ENCODE measurements at places on chromosomes 2 and 18.

DNA sequence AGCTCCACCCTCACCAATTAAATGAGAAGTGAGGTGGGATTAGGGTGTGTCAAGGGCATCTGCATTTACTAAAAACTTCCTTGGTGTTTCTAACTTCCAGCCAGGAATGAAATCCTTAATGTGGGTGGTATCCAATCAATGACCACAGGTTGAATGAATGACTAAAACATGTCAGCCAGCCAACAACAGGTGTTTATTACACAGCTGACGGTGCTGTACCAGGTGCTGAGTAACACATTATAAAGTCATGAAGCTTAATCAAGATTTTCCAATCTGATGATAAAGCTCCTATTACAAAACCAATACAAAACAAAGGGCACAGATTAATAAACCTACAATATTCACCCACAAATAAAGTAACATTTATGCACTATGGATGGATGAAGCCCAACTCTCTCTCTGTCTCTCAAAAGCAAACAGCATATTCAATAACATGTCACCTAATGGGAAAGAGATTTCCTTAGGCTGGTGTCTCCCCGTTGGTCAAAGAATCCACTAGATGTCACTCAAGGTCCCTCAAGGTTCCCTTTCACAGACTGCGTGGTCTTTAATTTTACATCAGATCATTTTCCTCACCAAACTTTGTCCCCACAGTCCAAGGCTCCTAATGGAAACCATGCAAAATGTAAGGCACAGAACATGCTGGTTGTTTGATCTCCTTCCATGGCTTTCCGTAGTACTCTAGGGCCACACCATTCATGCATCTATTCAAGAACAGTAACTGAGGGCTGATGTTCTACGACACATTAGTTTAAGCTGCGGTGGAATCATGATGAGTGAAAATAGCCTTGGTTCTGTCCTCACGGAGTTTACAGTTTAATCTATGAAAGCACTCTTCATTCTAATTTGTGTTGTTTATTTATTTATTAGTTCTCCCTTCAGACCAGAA, 6.4 kb upstream of the PTPN4 start:
- no peak for DNase-seq

DNA sequence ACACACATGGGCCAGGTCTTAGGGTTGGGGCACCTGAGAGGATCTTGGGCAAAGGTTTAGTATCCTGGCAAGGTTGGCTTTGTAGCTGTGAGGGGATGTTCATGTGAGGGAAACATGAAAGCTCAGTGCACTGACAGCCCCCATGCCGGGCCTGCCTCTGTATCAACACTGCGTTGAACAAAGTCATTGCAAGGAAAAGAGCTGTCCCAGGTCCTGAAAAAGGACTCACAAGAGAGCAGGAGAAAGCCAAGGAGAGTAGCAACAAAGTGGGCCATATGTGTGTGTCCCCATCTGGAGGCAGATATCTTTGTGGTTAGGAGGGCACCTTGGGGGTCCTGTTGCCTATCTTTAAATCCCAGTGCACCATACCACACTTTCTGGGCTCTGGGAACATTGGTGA, 237.8 kb upstream of the THSD7B start:
- peak; percentile 50 for DNase-seq

DNA sequence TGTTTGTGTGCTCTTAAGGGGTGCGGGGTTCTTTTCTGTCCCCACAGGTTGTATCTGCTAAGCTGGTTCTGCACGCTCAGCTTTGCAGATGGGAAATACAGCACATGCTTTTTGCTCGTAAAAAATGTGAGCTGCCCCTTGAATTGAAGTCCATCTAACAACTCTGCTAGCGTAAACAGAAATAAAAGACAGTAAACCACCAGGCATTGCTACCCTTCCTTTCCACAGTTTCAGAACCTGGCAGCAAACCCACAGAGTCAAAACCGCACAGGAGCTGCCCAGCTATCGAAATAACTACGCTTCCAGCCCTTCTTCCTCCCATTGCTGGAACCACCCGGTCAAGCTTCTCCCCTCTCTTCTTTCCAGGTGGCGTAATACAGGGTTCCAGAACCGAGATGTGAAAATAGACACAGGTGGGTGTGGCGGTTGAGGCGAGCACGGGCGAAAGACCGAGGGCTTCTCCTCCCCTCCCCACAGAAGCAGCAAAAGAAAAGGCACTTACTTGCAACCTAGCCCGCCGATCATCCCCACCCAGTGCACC, 479 bp downstream of the SCN9A start:
- no peak for DNase-seq

GRCh38 chr2:96108151-96108540, 8.2 kb downstream of the ADRA2B start:
- no peak for DNase-seq

- DNase-seq = no peak
Measured at GRCh38 chr18:75262511-75262910, 51.9 kb downstream of the TSHZ1 start.

GRCh38 chr2:214730800-214731407, 78.6 kb downstream of the BARD1 start:
- DNase-seq = no peak

- DNase-seq = no peak
Measured at GRCh38 chr2:103361712-103362111, 599.9 kb downstream of the TMEM182 start.

DNA sequence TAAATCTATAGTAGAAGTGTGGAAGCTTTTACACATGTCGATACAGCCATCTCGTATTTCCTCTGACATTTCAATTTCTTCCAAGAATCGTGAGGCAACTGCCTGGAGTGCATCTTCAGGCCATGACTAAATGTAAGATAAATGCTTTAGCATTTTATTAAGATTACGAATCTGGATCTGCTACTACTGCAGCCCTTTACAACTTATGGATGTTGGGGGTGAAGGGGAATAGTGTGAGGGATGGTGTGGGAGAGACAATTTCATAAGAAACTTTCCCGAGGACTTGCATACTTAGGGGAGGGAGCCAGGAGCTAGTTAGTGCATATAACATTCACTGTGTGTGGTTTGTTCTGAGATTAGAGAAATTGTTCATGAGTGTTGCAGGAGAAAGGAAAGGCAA, 204.8 kb downstream of the SLC39A10 start:
- DNase-seq = no peak

DNA sequence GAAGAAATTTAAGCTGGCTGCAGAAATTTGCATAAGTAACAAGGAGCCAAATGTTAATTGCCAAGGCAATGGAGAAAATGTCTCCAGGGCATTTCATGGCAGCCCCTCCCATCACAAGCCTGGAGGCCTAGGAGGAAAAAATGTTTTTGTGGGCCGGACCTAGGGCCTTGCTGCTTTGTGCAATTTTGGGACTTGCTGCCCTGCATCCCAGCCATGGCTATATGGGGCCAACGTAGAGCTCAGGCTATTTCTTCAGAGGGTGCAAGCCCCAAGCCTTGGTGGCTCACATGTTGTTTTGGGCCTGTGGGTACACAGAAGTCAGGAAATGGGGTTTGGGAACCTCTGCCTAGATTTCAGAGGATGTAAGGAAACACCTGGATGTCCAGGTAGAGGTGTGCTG, 57.7 kb downstream of the MOB4 start:
- no peak for DNase-seq

DNA sequence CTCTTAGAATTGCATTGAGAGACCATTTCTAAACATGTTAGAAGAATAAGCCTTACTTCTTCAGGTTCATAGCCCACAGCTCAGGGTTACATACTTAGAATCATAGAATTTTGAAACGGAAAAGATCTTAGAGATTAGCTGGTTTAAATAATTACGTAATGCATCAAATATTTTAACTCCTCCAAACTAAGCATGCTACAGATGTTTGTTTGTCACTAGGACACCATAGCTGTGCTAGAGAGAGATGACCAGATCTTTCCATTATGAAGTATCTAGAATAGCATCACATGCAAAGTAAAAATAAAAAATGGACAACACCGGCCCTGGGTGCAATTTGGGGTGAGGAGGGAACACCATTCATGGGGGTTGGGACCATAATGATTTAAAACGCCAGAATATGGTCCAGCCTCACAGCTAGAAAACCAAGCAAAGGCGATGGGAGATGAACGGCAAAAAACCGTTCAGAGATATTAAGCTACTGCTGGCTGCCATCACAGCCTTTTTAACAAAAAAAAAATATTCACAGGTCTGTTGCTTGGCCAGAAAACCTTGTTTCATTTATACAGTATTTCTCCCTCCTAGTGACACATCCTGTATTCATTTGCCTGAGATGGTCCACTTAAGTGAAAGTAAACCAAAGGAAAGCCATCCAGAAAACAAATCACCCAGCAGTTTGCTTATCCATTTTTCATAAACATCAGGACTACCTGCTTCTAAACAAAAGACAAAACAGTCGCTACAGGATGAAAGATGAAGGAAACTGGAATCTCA, 94.2 kb downstream of the EPHA4 start:
- DNase-seq = no peak

DNA sequence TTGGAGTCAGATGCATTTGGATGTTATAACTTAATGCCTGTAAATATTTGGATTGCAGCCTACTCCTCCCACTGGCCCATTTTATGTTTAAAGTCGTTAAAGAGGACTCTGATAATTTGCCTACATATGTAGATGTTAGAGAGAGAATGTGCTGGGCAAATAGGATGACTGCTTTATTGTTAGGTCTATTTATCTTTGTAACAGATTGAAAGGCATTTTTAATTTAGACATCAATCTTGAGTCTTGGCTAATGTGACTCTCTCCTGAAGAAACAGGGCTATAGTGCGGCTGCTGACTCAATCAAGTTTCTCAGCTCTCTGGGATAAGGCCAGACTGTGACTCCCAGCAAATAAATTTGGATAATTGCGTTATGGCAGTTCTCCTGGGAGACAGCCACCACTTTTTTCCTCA, 1101.4 kb downstream of the CBLN2 start:
- DNase-seq = no peak

DNA sequence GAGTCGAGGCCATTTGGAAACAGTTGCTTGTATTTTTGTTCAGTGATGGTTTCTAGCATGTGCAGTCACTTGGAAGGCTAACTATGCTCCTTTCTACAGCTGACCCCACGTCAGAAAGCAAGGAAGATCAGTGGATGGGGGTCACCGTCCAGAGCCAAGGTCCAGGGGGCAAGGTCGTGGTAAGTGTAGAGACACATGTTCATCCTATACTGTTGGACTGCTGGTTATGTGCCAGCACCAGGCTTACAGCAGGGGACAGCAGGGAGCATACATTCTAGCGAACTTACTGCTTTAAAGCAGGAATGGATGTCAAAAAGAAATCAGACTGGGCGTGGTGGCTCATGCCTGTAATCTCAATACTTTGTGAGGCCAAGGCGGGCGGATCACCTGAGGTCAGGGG, 40.0 kb downstream of the ITGA6 start:
- DNase-seq = no peak

- no peak for DNase-seq
Measured at GRCh38 chr2:66317268-66317890, 117.5 kb upstream of the MEIS1 start.

DNA sequence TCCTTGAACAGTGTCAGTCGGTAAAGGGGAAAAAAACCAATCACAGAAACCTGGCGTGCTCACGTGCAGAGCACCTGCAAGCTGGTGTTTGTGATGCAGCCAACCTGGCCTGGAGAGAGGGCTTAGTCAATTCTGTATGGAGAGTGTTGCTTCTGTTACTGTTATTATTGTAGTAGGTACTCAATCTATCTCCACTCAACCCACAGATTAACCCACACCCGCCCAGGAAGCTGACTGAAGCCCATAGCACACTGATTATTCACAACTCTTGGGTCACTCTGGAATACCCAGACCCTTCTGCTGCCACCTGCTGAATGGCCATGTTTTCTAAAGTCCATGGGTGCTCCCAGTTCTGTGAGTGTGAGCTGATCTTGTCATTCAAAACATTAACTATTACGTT, 53.9 kb downstream of the TNFRSF11A start:
- DNase-seq = no peak

GRCh38 chr18:35444636-35445035, 53.1 kb downstream of the INO80C start:
- no peak for DNase-seq

DNA sequence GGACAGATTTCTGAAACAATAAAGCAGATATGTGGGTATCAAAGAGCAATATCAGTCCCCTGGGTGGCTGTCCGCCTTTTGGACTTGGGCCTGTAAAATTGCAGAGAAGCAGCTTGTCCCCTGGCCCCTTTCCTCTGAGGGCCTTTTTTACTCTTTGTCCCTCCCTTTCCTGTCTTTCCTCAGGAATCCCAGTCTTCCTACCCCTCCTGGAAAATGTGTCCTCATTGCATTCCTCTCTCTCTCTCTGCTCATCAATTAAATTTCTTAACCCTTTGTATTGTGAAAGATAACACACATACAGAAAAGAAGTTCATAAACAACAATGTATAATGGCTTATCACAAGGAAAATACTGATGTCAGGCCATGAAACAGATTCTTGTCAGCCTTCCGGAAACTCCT, 3.0 kb upstream of the GRB14 start:
- DNase-seq = no peak

DNA sequence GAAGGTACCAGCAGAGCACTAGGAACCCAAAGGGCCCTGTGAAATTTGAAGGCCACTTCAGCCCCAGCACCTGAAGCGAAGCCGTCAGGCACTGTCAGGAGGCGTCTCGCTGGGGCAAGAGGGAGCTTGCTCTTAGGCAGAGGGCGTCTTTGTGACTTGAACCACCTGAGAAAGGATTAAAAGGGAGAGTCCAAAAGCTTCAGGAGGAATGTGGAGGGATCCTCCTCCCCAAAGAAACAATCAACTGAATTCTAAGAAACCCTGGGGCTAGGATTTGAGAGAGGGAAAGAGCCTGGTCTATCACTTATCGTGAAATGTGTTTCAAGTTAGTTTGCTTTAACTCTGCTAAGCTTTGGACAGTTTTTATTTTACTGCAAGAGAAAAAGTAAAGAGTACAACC, 324.9 kb upstream of the SOX11 start:
- DNase-seq = no peak

- no peak for DNase-seq
Measured at GRCh38 chr2:48175254-48175653, 269.0 kb upstream of the FBXO11 start.

GRCh38 chr18:25137197-25137472, 214.8 kb downstream of the ZNF521 start:
- no peak for DNase-seq

- DNase-seq = no peak
Measured at GRCh38 chr2:36253086-36253485, 102.5 kb upstream of the CRIM1 start.

DNA sequence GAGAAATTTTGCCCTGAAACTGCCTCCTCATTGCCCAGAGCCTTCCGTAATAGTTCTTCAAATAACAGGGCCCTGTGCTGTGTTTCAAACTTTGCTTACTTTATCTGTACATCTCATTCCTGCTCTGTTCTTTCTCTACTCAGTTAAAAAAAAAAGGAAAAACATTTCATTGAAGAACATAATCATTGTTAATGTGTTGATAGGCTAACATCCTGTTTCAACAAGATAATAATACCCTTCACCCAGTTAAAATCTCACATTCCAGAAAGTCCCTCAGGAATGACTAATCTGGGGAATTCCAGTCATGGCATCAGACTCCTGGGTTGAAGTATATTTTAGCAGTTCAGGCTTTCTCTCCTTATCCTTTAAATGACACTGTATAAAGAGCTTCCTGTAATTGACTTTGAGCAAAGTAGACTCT, 45.6 kb upstream of the ITGAV start:
- no peak for DNase-seq

Data from neural crest cell (in vitro differentiated cells).